ENCODE measurements at places on chromosomes 3 and 15.

- DNase-seq = no peak
Observed at GRCh38 chr3:140315955-140316354, 361.9 kb upstream of the TRIM42 start.

DNA sequence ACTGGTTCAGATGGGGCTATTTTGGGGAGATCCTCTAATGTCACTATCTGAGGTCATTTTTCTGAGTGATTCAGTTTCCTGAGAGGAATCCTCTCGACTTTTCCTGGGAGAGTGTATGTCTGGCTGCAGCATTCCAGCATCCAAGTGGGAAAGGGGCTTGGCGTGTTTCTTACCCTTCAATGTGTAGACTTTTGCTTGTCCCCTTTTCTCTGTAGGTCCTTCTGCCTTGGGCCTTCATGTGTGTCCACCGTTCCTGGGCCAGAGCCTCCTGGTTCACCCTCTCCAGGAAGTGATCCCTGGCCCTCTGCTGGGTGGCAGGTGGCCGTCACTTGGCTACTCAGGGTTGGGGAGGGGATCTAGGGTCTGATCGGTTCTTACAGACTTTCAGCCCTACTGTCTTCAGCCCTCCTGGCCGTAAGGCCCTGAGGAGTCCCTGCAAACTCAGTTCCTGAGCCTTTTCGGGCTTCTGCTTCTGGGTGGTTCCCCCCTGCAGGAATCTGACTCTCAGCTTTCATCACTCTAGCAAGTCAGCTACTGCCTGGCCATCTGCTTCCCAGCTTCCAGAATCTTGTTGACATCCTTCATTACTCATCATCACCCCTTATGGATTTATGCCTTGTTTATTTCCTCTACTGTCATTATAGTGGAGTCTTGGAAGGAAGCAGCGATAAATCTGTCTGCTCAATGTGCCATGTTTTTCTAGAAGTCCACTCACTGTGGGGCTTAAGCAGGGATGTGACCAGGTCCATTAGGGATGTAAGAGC is 36.5 kb downstream of the GOLGA6L10 start:
- DNase-seq = peak; percentile 2

GRCh38 chr3:97871186-97871585 is 49.4 kb downstream of the CRYBG3 start:
- DNase-seq = no peak

DNA sequence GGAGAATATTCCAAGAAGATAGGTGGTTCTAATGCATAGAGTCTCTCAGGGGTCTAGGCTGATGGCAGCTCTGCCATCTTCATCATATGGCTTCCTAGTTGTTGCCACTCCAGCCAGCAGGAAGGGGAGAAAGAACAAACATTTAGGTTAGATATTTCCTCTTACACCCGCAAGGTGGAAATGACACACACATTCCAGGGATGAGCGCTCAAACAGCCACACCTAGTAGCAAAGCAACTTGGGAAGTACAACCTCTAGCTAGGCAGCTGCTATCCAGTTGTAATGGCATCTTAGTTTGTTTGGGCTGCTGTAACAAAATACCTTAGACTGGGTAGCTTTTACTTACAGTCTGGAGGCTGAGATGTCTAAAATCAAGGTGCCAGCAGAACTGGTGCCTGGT is 51.9 kb upstream of the ADAMTSL3 start:
- peak; percentile 71 for DNase-seq

GRCh38 chr3:75265897-75266296 is 398.2 kb upstream of the FRG2C start:
- DNase-seq = no peak

GRCh38 chr3:107425033-107425432 is 47.8 kb downstream of the CCDC54 start:
- no peak for DNase-seq

DNA sequence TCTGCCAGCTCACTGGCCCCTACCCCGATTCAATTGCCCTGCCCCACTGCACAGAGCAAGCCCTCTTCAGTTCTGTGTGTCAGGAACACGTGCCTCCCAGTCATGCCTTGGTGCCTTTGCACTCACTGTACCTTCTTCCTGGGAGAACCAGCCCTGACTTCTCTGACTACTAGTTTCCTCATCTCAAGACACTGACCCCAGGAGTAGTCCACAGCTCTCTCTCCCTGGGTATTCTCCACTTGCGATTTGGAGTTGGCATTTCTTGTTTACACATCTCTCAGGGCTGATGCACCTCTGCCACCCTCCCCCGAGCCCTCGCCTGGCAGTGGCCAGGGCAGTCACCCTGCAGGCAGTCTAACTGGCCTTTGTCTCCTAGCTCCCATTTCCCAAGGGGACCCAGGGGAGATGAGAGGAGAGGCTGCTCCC is 5.7 kb downstream of the CISH start:
- peak; percentile 50 for DNase-seq

- no peak for DNase-seq
Observed at GRCh38 chr3:8369638-8370037, 132.0 kb upstream of the LMCD1 start.

GRCh38 chr3:122923611-122924010 is 104.0 kb downstream of the SEMA5B start:
- no peak for DNase-seq

DNA sequence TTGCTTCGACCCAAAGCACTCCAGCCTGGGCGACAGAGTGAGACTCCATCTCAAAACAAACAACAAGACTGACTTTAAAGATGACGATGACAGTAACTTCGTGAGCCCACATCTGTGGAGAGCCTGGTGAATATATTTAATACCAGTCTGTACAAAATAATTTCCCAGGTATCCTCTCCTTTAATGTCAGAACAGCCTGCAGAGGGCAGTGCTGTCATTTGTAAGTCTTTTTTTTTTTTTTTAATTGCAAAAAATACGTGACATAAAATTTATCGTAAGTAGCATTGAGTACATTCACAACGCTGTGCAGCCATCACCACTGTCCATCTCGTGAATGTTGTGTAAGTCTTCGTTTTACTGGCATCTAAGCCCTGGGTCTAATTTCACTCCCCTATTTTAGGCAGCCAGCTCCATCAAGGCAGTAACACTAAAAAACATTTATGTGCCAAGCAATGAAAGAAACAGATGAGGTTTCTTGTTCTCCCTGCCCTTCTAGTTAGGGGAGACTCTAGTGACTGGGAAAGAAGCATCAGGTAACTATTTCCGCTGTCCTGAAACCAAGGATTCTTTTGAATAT is 1.4 kb downstream of the HTD2 start:
- peak; percentile 67 for DNase-seq

DNA sequence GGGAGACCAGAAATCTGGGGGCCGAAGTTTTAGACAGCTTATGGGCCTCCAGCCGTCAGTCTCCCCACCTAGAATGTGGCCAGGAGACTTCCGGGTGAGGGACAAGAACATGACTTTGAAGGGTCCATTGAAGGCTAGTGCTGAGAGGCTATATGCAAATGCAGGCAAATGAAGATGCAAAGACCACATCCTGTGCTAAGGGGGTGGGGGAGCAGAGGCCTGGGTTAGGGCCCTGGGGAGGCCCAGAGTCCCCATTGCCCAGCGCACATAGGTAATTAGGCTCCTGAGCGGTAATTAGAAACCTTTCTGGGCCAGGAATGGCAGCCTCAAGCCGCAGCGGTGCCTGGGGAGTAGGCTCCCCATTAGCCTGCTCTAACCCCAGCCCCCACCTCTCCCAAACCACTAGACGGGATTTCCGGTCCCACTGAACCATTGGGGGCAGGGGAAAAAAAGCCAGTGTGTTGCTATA is 6.8 kb downstream of the CSK start:
- DNase-seq = no peak

DNA sequence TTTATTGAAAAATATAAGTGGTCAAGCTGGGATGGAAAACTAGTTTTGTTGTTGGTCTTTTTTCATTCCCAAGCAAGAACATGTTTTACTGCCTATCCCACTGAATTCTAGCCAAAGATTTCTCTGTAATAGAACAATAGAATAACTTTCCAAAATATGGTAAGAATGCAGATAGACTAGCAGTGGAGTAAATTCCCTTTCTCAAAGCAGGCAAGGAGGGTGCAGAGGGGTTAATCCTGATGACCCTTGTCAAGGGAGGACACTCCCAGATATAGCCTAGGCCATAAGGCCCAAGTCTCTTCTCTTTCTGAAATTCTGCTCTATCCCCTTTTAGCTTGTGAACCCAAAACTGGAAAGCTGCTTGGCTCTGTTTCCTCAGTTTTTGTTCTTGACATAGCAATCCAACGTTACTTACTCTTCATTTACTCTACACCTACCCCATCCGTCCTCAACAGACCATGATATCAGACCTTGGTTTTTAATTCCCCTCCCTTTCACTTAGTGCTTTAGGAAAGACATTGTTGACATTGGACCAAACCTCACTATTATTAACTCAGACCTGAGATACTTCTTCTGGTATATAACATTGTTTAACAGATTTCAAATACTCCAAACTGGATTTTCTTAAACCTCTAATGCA is 453.6 kb upstream of the THBS1 start:
- no peak for DNase-seq

DNA sequence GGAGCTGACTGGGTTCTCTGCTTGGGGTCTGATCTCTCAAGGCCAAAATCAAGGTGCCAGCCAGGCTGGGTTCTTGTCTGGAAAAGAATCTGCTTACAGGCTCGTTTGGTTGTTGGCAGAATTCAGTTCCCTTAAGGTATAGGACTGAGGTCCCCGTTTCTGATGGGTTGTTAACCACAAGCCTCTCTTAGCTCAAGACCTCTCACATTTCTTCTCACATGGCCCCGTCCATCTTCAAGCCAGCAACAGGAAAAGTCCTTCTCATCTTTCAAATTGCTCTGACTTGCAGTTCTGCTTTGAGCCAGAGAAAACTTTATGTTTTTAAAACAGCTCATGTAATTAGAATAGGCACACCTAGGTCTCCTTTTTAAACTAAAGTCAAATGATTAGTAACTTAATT is 20.4 kb downstream of the UACA start:
- DNase-seq = no peak

DNA sequence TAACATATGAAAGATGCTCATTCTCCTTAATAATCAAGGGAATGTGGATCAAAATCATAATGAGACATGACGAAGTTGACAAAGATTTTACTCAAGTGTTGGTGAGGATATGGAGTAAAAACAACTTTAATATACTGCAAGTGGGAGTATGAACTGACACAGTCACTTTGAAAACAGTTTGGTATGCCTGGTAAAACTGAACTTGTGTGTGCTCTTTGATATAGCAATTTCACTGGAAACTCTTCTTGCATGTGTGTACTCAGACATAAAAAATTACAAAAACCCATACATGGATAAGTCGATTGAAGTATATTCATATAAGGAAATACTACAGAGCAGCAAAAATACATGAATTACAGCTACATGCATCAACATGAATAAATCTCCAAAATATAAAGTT is 182.5 kb downstream of the NFKBIZ start:
- DNase-seq = no peak

- no peak for DNase-seq
Observed at GRCh38 chr15:48469681-48470080, 138.5 kb downstream of the DUT start.

DNA sequence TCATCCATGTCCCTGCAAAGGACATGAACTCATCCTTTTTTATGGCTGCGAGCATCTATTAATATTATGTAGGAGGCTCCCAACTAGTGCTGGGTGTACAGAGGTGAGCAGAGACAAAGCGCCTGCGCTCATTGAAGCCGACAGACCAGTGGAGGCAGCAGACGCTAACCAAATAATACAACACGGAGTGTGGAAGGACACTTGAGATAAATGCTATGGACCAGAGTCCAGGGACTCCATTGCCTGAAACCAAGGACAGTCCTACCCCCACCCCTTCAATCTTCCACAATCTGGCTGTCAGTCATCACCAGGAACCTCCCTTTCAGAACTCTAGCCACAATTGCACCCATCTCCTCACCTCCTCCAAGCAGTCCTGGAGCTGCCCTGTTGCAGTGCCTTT is 41.5 kb downstream of the KLHL6 start:
- no peak for DNase-seq

GRCh38 chr3:48662753-48663488 is at the start of gene CELSR3:
CELSR3 (minus strand) TSS chr3:48662886; CDS start chr3:48662634, 252 bp downstream.
- peak; percentile 80 for DNase-seq

DNA sequence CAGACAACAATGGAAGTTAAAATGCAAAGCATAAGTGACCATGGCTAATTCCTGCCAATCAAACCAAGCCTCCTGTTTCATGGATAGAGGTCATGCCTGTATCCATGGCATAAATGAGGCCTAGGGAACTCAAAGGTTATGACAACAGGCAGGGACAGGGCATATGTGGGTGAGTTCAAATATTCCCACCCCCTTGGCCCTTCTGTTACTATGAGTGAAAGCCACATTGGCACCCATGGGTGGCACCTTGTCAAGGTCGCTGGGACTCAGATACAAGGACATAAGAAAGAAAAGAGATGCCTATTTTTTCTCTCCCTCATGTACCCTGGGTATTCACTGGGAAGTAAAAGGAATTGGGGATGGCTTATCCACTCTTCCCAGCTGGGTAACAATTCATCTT is 25.3 kb upstream of the TMEM45A start:
- no peak for DNase-seq

- DNase-seq = peak; percentile 53
Observed at GRCh38 chr3:185939721-185940120, 1.9 kb upstream of the TRA2B start.

DNA sequence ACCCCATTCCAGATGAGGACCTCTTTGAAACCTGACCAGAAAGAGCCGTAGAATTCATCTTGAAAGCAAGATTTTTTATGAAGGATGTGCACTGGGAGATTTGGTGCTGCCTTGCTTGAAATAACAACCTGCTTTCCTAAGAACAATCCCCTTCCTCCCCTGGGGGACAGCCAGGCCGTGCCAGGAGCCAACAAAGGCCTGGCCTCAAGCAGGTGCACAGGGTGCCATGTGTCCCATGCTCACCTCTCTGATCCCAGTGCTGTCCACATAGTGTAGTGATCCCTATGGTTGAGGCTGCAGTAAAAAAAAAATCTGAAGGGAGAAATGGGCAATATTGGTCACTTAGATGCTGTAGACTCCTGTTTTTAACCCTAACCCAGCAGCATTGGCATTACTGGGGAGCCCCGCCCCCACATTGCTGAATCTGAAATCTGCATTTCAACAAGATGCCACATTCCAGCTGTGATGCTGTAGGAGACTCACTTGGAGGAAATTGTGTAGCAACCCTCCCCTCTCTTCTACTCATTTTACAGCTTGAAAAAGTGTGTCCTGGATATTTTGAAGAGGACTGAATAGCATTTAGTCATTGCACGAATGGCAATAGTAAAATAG is 171.2 kb downstream of the APBA2 start:
- no peak for DNase-seq

DNA sequence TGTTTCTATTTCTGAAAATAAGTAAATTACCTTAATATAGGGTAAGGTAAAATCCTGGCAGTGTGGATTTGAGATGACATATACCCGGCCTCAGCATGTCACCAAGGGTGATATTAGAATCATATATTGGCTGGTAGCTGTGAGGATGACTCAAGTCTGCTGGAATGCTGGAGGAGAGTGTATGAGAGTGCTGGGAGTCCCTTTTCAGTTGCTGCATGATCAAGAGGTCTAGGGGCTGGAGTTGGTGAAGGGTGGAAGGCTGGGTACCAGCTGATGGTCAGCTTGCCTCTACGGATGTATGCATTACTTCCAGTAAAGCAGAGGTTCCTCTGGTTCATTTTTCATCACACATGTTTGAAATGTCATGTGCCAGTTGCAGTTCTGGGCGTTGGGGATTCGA is 40.6 kb downstream of the SLC25A26 start:
- DNase-seq = peak; percentile 34

GRCh38 chr3:123618768-123619484 is 34.1 kb upstream of the HACD2 start:
- peak; percentile 44 for DNase-seq

GRCh38 chr15:73087098-73087497 is 34.8 kb downstream of the NEO1 start:
- no peak for DNase-seq
